ENCODE measurements at places on chromosomes 6 and 20.

DNA sequence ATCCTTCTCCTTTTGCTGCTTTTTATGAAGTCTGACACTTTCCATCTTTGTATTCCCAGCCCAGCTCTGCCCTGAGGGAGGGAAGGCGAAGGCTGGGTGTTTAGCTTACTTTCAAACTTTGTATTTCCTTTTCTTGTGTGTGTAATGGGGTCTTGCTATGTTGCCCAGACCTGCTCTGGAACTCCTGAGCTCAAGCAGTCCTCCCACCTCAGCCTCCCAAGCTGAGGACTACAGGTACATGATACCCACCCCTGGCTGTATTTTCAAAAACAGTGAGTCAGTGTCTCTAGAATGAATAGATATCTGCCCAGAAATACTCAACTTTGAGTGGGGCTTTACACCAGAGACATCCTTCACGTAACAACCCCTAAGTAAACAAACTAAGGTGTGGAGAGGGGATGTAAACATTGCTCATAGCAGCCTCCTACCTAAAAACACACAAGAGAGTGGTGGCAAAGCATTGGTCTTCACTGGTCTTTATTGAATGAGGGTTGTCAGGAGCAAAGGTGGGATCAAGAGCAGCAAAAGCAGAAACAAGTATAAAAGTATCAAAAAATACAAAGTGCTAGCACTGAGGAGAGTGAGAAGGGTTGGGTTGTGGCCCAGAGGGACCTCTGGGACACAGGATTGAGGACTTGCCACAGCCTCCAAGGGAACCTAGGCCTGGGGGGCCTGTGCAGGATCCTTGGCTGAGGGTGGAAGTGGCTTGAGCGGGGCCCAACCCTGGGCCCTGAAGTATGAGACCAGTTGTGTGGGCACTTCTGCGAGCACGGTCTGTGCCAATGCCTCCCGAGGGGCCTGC is 10.2 kb downstream of the SPAG4 start:
- no peak for DNase-seq

DNA sequence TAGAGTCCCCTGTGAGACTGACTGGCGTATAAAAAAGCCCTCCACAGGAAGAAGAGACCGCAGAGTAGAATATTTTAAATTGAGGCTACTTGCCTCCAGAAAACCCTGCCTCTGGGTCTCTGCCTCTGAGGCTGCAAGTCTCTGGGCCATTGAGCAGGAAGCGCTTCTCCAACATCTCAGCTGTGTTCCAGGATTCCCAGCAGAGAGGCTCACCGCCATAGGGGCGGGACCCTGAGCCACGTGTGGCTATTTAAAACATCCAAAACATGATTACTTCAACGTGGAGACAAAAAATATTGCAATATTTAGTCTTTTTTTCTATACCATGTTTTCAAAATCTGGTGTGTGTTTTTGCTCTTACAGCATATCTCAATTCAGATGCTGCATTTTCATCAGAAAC is 59.4 kb downstream of the GNAS-AS1 start:
- no peak for DNase-seq

DNA sequence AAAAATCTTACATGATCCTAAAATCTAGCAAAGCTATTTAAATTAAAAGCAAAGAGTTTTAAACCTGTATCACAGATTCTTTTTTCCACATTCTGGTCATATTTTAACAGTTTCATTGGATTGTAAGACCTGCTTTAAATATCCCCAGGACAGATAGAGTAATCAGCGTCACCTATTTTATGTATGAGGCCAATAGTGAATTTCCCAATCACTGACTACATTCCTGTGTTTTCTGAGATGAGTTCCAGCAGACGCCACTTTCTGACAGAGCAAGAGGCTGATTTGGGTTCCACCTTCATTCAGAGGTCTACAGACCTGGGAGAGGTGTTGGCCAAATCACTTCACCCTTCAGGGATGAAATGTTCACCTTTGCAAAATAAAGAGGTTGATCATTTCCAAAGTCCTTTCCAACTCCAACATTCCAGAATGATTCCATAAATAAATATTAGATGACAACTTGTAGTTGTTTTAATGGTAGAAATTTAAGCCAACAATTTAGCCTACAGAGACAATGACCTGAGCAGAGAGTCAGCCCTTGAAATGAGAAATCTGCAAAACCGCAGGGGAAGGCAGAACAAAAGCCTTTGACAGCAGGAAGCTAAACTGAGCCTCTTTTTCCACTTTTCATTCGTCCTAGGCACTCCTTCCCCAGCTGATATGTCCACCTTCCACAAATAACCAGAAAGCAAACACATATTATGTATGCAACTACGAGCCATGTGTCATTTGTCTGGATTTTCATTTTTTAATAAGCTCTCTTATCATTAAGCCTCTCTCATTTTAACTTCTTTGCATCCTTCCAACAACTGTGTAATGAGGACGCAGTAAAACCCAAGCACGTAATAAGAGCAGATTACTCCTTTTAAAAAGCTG is 105.2 kb downstream of the TFAP2A start:
- no peak for DNase-seq

DNA sequence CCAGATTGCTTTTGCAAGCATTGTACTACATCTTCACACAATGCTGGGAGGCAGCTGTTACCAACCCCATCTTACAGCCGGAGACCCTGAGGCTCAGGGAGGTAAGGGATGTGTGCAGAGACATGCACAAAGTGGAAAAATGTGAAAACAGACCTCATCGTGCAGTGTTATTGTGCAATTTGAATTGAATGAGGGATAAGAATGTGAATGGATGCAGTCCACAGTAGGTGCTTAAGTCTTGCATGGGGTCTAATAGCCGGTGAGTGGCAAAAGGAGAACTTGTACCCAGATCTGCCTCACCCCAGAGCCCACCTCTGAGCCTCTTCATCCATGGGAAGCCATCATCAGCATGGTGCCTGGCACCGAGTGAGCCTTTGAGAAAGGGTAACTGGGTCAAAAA is 42.1 kb downstream of the SLC52A3 start:
- DNase-seq: no peak

DNA sequence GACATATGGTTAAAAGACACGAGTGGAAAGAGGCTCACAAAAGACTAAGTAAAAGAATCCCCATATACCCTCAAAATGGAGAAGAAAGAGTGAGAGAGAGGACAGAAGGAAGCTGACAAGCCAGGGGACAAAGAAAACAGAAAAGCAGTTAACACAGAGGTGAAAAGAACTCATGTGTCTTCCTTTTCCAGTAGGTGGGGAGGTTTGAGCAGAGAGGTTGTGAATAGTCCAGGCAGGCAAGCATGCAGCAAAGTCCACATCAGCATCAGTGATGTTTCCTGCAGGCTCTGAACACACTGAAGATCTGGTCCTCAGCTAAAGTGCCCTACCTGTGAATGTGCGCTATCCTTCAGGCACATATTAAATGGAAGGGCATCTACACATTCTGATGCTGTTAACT is 196.5 kb upstream of the IRAK1BP1 start:
- no peak for DNase-seq

DNA sequence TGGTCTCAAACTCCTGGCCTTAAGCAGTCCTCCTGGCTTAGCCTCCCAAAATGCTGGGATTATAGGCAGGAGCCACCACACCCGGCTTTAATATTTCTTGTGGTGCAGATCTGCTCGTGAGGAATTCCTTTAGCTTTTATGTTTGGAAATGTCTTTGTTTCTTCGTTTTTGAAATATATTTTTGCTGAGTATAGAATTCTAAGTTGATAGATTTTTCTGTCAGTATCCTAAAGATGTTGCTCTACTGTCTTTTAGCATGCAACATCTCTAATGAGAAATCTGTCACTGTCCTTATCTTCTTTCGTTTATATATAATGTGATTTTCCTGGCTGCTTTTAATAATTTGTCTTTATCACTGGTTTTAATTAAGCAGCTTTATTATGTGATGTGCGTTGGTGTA is 75.1 kb downstream of the ZFAND3 start:
- no peak for DNase-seq

DNA sequence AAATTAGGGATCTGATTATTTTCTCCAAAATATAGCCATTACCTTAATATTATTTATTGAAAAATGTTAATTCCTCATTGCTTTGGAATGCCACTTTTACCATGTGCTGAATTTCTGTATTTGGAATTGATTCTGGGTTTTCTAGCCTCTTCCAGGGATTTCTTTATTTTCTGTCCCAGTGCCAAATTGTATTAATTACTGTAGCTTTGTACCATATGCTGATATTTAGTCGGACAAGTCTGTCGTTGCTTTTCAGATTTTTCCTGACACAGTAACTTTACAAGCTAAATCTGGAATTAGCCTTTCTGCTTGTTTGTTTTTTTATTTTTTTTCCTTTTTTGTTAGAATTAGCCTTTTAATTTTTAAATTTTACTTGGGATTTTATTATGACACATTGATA is 10.9 kb upstream of the TMEM14B start:
- no peak for DNase-seq

- DNase-seq: peak; percentile 20
Observed at GRCh38 chr20:20837574-20838021, 125.2 kb upstream of the RALGAPA2 start.

DNA sequence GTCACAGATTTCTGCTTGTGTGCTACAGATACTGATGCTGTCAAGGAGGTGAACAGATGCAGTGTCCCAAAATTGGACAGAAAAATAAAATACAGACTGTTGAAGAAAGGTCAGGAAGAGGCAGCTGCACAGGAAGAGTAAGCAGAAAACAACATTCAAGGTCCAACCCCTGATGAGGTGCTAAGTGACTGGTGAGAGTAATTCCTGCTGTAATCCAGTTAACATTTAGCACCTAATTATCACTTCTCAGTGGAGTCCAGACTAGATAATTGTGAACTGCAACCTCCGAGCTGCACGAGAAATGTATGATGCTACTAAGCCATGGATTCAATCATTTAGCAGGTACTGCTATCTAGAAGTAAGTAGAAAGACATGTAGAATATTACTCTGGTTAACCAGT is 36.3 kb upstream of the NRSN1 start:
- DNase-seq: no peak

DNA sequence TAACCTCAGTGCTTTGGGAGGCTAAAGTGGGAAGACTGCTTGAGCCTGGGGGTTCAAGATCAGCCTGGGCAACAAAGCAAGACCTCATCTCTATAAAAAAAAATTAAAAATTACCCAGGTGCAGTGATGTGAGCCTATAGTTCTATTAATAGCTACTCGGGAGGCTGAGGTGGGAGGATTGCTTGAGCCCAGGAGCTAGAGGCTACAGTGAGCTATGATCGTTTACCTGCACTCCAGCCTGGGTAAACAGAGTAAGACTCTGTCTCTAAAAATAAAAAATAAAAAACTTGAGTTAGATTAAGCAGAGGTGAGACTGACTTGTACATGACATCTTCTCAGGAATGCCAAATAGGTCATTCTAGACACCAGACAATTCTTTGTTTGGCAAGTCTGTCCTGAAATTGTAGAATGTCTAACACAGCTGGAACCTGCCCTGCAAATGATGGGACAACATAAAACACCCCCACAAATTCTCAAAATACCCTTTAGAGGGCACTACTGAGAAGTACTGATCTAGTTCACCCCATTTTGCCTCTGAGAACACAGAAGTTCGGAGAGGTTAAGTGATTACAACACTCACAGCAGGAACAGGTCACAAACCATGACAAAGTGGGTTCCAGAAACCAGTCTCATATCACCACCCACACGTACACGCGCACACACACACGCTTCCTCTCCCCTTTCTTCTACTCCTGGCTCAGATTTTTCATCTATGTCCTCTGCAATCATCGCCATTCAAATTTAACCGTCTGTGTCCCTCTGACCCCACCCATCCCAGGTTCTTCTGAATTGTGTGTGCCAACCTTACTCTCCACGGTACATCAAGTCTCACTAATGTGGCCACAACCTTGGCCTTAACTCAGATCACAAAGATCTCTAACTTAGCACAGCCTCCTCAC is 38.3 kb downstream of the ARHGAP18 start:
- DNase-seq: no peak

- DNase-seq: peak; percentile 9
Observed at GRCh38 chr6:142728910-142729481, 216.0 kb downstream of the HIVEP2 start.

GRCh38 chr6:6412221-6412620 is 91.8 kb upstream of the F13A1 start:
- no peak for DNase-seq

- DNase-seq: peak; percentile 80
Observed at GRCh38 chr6:142728364-142728763, 216.6 kb downstream of the HIVEP2 start.

- no peak for DNase-seq
Observed at GRCh38 chr6:168181876-168182275, 102.9 kb upstream of the FRMD1 start.

GRCh38 chr6:20791944-20792343 is 257.7 kb downstream of the CDKAL1 start:
- DNase-seq: no peak

GRCh38 chr6:113291751-113292445 is 565.2 kb upstream of the MARCKS start:
- no peak for DNase-seq

DNA sequence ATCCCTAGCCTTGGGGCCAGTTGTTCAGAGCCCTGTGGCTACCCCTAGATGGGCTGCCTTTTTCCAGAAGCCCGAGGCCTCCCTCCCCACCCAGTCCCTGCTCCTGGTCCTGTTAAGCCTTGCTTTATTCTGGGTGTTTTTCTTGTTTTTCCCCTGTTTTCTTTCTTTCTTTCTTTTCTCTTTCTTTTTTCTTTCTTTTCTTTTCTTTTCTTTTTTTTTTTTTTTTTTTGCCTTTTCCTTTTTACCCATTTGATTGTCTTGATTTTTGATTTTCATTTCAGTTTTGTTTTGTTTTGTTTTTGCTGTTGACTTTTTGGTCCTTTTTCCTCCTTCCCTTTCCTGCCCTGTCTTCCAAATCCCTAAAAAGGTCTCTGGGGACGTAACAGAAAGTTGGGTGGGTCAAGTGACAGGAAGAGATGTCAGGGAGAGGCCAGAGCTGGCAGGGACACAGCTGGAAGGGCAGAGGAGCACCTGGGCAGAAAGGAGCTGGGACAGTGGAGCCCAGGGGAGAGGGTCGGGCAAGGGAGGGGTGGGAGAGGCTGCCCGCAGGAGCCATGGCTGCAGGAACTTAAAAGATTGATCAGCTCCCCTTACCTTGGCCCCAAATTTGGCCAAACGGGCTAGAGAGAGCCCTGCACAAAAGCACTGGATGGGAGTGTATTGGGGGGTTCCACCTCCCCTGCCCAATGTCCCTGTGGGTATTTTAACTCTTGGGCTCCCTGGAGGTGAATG is 27.6 kb downstream of the MYH7B start:
- no peak for DNase-seq

GRCh38 chr20:25325997-25326396 is 64.6 kb downstream of the ABHD12 start:
- DNase-seq: no peak

- no peak for DNase-seq
Observed at GRCh38 chr6:5638666-5639065, 368.1 kb downstream of the NRN1 start.

- no peak for DNase-seq
Observed at GRCh38 chr6:93393554-93394074, 25.7 kb downstream of the EPHA7 start.

DNA sequence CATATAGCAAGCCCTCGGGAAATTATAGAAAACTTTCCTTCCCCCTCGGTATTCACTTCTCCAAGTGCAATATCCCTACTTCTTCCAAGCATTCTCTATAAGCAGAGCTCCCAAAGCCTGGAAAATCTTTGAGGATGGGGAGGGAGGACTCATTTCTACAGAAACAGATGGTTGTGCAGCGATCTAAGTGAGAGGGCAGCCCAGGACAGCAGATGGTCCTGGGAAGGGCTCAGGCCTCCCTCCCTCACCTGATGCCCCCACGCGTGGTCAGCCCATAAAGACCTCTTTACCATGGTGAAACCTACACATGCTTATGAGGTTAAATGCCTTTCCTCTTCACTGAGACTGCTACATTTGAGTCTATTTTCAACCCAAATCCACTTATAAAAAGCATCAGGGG is 319.6 kb upstream of the QKI start:
- no peak for DNase-seq
